Osteoblast (primary cell): ENCODE measurements at places on chromosomes 3 and 15. TPM values are rescaled to one million over a fixed set of nuclear protein-coding genes. Genes with fewer than 3 reads are reported as not detected.

Gene KBTBD13
- total RNA-seq = not detected in 2 replicates

- no peak overlapping the region for H3K27ac ChIP-seq
- H3K4me1 ChIP-seq = no peaks in the 10 kb centered on the region
- H3K36me3 ChIP-seq = no peaks in the 10 kb centered on the region
- no peak overlapping the region for H3K4me3 ChIP-seq
These were observed 50.5 kb upstream of the MINAR1 start for GRCh38 chr15:79381593-79381992.

GRCh38 chr3:14991818-14992612, 44.6 kb downstream of the NR2C2 start:
- H3K4me3 ChIP-seq = no peak overlapping the region
- no peak overlapping the region for H3K27ac ChIP-seq
- DNase-seq = peak; percentile 32
- H3K27me3 ChIP-seq = no peaks in the 10 kb centered on the region
- H3K4me1 ChIP-seq = peaks cover 12% of the 10 kb centered on the region

DNA sequence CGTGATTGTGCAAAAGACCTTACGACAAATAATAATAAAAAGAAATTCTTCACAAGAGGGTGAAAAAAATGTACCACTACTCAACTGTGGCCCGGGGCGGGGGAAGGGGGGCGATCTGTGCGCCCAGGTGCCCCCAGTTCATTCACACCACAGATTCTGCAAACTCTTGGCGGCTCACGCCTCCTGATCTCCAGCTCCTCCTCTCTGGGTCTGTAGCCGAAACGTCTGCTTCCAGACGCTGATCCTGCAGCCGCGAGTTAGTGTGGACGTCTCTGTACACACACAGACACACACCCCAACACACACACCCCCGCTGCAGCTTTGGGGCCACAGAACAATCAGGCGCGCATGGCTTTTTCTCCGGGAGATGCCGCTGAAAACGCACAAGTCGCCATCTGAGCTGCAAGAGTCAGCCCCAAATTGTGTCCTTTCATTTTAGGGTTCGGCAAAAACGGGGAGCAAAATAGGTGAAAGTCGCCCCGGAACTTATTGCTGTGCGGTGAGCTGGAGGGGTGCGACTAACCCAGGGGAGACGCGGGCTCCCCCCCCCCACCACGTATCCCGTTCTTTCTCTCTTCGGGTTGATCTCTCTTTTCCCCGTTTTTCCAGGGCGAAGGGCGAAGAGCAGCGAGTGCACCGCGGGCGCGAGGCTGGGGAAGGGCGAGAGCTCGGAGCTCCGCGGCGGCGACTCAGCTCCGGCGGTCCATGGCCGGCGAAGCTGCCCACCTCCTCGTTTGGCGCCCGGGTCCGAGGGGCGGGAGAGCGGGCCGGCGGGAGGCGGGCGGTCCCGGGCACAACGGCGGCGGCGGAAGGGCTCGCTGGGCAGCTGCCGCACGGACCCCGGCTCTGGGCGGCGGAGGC, 505 bp upstream of the WNT5A start:
- H3K4me1 ChIP-seq = peaks cover 37% of the 10 kb centered on the region
- H3K4me3 ChIP-seq = peak overlapping the region; percentile 97
- peak; percentile 89 for DNase-seq

- no peaks in the 10 kb centered on the region for H3K36me3 ChIP-seq
- H3K4me1 ChIP-seq = no peaks in the 10 kb centered on the region
- H3K27me3 ChIP-seq = no peaks in the 10 kb centered on the region
- peak overlapping the region; percentile 49 for H3K4me3 ChIP-seq
- H3K27ac ChIP-seq = no peak overlapping the region
These were observed 254.2 kb downstream of the GAP43 start for GRCh38 chr3:115877615-115877899.

GRCh38 chr3:125061646-125062045, 5.8 kb upstream of the HEG1 start:
- H3K27ac ChIP-seq = peak overlapping the region; percentile 76
- DNase-seq = no peak
- peak overlapping the region; percentile 28 for H3K4me3 ChIP-seq
- H3K27me3 ChIP-seq = no peaks in the 10 kb centered on the region
- peaks cover 42% of the 10 kb centered on the region for H3K4me1 ChIP-seq
- H3K36me3 ChIP-seq = no peaks in the 10 kb centered on the region
